ENCODE measurements at places on chromosomes 3 and 15.
A peak's percentile ranks its signal among the peaks of the same experiment; 100 is the strongest.

GRCh38 chr3:56987238-56987895 is 73.1 kb upstream of the SPATA12 start:
- DNase-seq = no peak

GRCh38 chr3:8769088-8769822 is at the start of gene OXTR:
OXTR (minus strand) TSS chr3:8769613; CDS start chr3:8768187, 1,426 bp downstream.
- DNase-seq = peak; percentile 11

GRCh38 chr3:187900993-187901755 is 155.9 kb upstream of the BCL6 start:
- DNase-seq = no peak

DNA sequence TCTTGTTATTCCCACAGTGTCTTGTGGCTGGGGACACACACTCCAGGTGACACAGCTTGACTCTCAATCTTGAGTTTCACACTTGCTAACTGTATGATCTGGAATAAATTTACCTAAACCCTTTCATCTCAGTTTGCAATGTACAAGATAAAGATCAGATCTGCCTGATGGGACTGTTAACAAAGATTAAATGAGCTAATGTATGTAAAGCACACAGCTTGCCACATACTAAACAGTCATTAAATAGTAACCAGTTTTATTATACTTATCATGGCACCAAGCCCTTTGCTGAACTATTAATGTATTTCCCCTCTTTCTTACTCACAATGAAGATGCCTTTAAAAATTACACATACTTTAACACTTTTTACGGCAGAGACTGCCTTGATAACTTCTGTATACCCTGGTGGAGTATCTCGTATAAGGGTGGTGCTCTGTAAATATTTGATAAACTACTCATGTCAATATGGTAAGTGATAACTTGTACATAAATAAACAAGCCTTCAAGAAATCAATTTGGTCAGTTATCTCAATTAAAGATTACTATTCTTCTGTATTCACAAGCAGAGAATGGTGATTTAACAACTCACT is 184.5 kb downstream of the STAG1 start:
- no peak for DNase-seq

- no peak for DNase-seq
These were observed 482 bp upstream of the OGG1 start for GRCh38 chr3:9749296-9749644.

DNA sequence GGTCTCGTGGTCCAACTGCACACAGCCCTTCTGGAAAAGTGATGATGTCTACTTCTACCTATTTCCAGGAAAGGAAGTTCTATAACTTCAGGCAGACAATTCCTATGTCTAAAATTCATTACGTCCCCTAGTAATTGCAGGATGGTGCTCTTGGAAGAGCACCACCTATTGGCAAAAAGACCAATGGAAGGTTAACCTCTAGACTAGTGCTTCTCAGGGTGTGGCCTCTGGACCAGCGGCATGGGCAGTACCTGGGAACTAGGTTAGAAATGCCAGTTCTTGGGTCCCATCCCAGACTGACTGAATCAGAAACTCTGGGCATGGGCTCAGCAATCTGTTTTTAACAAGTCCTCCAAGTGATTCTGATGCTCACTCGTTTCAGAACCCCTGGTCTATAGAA is 258.3 kb upstream of the ICE2 start:
- no peak for DNase-seq

- no peak for DNase-seq
These were observed 2.4 kb downstream of the KPNA4 start for GRCh38 chr3:160562952-160563351.

DNA sequence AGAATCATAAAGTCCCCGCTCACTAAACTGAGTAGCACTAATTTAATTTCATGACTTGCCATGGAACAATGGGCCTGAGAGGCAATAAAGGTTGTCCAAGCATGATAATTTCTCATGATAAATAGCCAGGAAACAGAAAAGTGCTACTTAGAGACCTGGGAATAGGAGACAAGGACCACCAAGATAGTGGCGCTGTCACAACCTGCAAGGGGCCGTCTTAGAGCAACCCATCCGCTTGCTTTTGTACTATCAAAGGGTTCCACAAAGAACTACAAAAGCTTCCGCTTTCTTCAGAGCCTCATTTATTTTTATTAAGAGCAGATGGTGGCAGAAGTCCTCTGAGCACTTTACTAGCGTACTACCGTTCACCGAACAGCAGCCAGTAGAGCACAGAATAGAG is 421.7 kb upstream of the GRM7 start:
- no peak for DNase-seq

- peak; percentile 59 for DNase-seq
These were observed 79.2 kb upstream of the CCNL1 start for GRCh38 chr3:157239082-157239704.

DNA sequence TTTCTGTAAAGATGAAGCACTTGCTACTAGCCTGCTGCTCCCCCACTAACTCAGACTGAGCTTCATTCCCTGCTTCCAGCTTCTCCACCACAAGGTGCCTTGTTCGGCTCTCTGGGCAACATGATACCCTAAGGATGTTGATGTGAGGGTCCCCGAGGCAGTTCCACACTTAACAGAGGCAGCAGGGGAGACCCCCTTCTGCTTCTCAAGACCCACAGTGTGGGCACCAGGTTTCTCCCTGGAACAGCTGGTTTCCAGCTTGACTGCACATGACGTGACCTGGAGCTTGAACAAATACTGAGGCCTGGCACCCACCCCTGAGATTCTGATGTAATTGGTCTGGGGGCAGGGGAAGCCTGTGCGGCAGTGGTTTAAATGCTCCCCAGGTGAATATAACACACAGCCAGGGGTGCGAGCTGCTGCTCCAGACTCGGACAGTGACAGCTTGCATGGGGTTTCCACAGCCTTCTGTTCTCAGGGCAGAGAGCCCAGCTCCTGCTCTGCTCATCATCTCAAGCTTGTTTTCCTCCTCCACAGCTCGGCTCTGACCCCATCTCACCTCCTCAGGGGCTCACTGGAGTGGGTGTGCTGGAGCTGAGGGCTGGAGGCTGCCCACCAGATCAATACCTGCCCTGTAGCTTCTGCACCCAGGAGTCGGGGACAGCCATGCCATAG is 95.0 kb upstream of the HACD2 start:
- DNase-seq = no peak

GRCh38 chr3:141959589-141960554 is 83.4 kb downstream of the ATP1B3 start:
- DNase-seq = no peak

GRCh38 chr3:56833022-56833421 is 31.3 kb upstream of the ARHGEF3 start:
- no peak for DNase-seq

GRCh38 chr3:121979734-121980449 is 42.2 kb downstream of the ILDR1 start:
- no peak for DNase-seq

- DNase-seq = no peak
These were observed 15.0 kb downstream of the EPHB1 start for GRCh38 chr3:134810052-134810435.

- no peak for DNase-seq
These were observed 535.6 kb downstream of the GRM7 start for GRCh38 chr3:7396534-7396933.

GRCh38 chr3:130939753-130940152 is 45.9 kb downstream of the ATP2C1 start:
- no peak for DNase-seq

DNA sequence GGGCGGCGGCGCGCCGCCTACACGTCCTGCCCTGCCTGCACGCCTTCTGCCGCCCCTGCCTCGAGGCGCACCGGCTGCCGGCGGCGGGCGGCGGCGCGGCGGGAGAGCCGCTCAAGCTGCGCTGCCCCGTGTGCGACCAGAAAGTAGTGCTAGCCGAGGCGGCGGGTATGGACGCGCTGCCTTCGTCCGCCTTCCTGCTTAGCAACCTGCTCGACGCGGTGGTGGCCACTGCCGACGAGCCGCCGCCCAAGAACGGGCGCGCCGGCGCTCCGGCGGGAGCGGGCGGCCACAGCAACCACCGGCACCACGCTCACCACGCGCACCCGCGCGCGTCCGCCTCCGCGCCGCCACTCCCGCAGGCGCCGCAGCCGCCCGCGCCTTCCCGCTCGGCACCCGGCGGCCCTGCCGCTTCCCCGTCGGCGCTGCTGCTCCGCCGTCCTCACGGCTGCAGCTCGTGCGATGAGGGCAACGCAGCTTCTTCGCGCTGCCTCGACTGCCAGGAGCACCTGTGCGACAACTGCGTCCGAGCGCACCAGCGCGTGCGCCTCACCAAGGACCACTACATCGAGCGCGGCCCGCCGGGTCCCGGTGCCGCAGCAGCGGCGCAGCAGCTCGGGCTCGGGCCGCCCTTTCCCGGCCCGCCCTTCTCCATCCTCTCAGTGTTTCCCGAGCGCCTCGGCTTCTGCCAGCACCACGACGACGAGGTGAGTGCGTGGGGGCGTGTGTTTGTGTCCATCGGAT is 602 bp downstream of the TRIM71 start:
- DNase-seq = no peak

DNA sequence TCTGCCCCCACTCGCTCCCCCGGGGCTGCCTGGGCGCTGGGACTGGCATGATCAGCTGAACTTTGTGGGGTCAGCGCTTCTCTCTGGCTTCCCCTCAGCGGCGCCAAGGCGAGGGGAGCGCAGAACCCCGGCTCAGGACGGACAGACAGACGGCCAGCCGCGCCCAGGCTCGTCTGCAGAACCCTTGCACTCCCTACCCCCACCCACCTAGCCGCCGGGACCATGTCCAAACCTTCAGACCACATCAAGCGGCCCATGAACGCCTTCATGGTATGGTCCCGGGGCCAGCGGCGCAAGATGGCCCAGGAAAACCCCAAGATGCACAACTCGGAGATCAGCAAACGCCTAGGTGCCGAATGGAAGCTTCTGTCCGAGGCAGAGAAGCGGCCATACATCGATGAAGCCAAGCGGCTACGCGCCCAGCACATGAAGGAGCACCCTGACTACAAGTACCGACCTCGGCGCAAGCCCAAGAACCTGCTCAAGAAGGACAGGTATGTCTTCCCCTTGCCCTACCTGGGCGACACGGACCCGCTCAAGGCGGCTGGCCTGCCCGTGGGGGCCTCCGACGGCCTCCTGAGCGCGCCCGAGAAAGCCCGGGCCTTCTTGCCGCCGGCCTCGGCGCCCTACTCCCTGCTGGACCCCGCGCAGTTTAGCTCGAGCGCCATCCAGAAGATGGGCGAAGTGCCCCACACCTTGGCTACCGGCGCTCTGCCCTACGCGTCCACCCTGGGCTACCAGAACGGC is 621 bp downstream of the SOX14 start:
- DNase-seq = no peak

DNA sequence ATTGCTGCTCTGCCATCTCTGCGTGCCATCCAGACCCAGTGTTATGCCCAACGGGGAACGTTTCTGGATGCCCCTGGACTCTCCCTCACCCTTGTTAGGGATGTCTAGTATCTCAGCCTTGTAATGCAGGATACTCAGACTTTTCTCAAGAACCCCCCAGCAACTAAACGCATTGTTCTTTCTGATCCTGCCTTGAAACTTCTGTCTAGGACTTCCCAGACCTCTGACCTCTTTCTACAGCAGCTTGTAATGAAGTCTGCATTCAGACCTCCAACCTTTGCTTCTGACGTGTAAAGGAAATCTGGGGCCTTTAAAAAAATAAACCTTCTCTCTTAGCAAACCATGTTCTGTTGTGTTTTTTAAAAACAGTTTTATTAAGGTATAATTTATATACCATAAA is 139.5 kb downstream of the KCNAB1 start:
- no peak for DNase-seq

- DNase-seq = no peak
These were observed 376.2 kb downstream of the EDEM1 start for GRCh38 chr3:5563537-5564277.

GRCh38 chr3:178567611-178568010 is 31.4 kb downstream of the KCNMB2 start:
- DNase-seq = no peak

DNA sequence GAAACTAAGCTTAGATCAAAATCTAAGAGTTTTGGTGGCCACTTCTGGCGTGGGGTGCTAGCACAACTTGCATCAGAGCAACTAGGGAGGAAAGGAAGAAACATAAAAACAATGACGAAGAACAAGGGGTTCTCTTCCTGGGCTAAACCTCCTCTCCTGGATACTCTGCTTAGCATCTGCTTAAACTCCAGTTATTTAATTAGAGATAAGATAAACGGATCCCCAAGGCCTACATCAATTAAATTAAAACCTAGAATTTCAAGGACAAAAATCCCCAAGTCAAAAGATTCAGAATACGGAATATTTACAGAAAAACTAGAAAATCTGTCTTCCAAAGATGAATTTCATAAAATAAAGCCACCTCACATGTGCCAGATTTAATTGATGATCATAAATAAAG is 281.9 kb downstream of the SHOX2 start:
- no peak for DNase-seq

DNA sequence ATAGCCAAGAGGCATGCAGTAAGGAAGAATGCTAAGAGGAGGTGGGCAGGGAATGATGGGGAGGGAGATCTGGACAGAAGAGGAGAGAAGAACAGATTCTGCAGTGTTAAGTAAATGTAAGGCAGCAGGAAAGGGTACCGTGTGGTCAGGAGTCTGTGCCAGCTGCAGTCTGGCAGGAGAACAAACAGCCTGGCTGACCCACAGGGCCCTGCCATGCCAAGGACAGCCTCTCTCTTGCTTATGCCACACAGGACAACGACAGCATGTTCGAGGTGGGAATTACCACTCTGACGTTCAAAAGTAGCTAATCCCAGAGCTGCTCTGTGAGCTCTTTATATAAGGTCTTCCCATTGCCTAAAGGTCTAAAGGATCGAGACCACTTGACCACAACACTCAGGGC is 31.3 kb downstream of the DAPK2 start:
- no peak for DNase-seq

GRCh38 chr3:100335434-100335833 is 877 bp downstream of the NIT2 start:
- no peak for DNase-seq

DNA sequence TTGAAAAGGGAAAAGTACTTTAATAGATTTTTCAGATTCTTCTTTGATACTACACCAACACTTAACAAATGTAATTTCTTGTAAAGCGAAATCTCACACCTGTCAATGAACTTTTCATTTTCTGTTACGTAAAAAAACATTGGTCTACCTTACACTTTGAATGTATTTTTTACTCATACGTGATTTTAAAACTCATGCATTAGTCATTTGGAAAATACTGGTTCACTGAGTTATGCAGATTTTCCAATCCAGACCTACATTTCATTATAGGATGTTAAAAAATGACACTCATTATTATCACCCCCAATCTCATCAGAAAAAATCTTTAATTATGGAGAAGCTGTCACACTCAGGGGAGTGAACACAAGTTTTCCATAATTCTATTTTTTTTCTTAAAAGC is 14.7 kb downstream of the VPS39 start:
- no peak for DNase-seq

DNA sequence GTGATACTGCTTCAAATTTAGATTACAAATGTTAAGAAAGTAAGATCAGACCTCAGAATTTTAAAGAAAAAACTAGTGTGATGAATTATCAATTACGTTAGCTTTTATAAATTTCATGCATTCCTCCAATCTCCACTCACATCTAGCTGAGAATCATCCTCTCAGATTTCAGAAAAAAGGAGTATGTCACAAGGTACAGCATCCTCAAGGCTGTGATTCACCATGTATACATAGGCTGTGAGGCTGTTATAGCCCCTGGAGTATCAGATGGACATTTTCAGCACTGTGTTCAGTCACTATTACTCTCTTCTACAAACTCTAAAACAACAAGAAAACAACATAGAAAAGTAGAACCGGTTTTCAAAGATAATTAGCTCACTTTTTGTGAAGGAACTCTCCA is 214.4 kb downstream of the PCCB start:
- no peak for DNase-seq

- DNase-seq = no peak
These were observed 10.1 kb upstream of the C3orf22 start for GRCh38 chr3:126568776-126569342.

- DNase-seq = no peak
These were observed 101.3 kb downstream of the TMCO5A start for GRCh38 chr15:38035701-38036100.

GRCh38 chr15:25439369-25439836 is 579 bp upstream of the UBE3A start:
- DNase-seq = no peak

Data from stimulated activated CD8-positive, alpha-beta memory T cell treated with anti-CD3 and anti-CD28 coated beads, Interleukin-12 subunit alpha, Interleukin-12 subunit beta, amount 100 ng/mL, for 1 hour (primary cell).